ENCODE measurements at places on chromosomes 12 and 14.
A peak's percentile ranks its signal among the peaks of the same experiment; 100 is the strongest.

DNA sequence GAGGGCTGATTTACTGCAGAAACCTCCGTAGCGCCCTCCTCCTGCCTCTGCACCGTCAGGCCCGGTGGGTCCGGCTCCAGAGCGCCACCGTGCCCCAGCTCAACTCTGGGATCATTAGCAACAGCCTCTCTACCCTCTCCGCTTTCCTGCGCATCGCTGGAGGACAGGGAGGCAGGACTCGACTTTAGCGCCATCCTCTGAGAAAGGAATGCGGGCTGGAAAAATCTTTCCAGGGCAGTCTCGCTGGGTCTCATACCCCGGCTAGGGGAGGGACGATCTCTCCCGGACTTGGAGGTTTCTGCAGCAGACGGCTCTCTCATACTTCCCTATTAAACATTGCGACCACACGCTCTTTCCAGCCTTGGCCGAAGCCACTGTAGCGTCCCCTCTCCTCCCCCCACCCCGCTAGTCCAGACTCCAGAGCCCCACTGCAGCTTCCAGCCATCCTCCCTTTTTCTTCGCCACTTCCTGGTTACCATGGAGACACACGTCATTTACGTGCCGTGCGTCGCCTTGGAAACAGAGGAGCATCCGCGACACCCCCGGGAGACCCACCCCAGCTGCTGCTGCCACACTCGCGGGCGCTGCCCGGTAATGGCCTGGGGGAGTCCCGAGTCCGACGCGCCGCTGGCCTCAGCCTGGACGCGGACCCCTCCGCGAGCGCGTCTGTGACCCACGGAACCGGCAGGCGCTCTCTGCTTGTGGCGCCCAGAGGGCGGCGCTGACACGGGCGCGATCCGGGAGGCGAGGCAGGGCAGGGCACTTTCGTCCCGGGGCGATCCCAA is at the start of gene CCDC184:
TSS of gene CCDC184 (plus strand) at position 554 of the 785 bp plus-strand sequence. CDS start 479 bp downstream, outside the sequence.
- no peak for DNase-seq

- DNase-seq = no peak
Measured at GRCh38 chr12:42969355-42969754, 379.8 kb upstream of the PRICKLE1 start.

- DNase-seq = no peak
Measured at GRCh38 chr14:21913759-21914158, 240.1 kb upstream of the OR4E1 start.

DNA sequence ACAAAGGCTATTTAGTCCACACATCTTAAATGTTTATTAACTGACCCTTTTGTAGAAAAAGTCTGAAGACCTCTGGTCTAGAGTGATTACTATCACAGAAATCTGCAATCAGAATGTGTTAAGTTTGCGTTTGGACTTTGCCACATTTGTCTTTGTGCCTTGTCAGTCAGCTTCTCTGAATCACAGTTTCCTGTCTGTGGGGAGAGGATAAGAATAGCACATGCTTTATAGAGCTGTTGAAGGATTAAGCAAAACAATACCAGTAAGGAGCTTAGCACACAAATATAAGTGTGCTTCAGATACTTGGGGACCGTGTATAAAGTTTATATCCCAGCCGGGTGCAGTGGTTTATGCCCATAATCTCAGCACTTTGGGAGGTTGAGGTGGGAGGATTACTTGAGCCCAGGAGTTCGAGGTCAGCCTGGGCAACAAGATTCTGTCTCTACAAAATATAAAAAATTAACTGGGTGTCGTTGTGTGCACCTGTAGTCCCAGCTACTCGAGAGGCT is 63.0 kb upstream of the BTG1 start:
- no peak for DNase-seq

DNA sequence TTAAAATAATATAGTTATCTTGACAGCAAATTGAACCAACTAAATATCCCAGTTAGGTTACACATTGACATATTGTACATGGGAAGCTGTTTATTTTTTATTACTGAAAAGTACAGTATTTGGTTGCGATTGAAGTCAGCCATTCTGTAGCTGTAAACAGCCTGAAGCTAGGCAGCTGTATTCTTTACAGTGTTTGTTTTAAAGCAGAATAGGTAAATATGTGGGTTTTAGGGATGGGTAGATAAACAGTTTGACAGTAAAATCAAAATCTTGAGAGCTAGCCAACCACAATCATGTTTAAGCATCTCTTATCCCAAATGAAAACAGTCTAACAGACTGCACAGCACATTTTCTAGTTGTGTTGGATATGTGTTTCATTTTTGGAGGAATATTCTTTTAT is 45.7 kb downstream of the TTC6 start:
- DNase-seq = no peak

GRCh38 chr14:61326146-61326545 is 4.8 kb downstream of the PRKCH start:
- no peak for DNase-seq

DNA sequence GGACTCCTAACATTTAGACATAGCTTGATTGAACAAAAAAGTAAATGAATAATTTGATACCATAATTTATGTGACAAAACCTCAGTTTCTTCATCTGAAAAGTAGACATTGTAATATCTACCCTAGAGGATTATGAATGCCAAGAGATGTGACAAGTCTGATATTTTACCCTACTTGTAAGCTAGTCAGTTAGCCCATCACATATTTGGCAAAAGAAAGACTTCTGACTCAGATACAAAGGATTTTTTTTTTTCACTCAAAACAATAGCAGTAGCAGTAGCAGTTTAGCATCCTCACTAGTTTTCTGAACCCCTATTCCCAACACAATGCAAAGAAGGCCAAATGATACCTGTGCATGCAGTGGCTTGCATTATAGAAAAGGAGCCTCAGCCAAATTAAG is 377.3 kb upstream of the E2F7 start:
- DNase-seq = no peak

- no peak for DNase-seq
Measured at GRCh38 chr12:49903351-49903699, 375 bp downstream of the FAIM2 start.

GRCh38 chr12:67651132-67651695 is 2.7 kb downstream of the DYRK2 start:
- no peak for DNase-seq

DNA sequence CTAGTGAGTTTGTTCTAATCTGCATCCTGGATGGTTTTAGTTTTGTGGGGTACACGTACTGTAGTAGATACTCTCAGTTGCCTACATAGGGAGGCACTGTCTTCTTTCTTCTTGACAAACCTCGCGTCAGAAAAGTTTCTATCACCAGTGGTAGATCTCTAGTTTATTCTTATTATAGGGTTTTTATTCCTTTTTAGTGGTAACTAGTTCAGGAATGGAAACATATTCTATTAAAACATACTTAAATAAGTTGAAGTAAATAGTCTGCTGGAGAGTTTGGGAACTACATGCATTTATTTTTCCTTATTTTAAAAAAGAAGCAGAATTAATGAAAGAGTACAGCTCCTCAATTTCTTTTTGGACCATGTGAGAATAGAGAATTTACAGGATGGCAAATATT is 33.6 kb upstream of the OR9K2 start:
- no peak for DNase-seq

DNA sequence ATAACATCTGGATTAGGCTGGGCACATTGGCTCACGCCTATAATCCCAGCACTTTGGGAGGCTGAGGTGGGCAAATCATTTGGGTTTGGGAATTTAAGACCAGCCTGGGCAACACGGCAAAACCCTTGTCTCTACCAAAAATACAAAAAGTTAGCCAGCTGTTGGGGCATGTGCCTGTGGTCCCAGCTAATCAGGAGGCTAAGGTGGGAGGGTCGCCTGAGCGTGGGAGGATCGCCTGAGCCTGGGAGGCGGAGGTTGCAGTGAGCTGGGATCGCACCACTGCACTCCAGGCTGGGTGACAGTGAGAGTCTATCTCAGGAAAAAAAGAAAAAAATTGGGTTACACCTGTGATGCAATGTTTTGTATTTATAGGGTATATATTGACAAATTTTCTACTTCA is 5.3 kb downstream of the NEK9 start:
- no peak for DNase-seq

DNA sequence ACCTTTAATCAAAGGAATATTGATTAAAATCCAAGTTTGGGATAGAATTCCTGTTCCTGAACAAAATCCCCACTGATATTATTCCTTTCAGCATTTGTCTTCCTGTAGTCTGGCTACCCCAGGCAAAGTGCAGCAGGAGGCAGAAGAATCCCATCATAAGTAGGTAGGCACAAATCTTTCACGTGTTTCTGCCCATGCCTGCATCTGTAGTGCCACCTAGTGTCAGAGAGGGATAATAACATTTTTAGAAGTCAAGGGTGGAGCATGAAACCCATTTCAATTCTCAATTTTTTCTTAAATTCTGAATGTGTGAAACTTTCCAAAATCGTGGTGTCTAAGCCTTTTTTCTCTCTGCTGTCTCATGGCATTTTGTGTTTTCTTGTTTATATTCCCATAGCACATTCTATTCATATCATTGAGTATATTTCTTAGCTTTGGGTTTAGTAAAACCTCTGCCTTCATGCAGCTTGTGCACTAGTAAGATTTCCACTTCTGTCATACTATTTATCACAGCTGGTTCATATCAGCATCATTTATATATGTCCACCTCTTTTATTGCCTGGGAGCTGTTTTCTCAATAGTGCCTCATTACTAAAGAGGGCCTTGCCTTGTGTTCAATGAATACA is 47.8 kb upstream of the RERG start:
- DNase-seq = no peak

- DNase-seq = no peak
Measured at GRCh38 chr12:68538726-68539614, 71.7 kb upstream of the RAP1B start.

DNA sequence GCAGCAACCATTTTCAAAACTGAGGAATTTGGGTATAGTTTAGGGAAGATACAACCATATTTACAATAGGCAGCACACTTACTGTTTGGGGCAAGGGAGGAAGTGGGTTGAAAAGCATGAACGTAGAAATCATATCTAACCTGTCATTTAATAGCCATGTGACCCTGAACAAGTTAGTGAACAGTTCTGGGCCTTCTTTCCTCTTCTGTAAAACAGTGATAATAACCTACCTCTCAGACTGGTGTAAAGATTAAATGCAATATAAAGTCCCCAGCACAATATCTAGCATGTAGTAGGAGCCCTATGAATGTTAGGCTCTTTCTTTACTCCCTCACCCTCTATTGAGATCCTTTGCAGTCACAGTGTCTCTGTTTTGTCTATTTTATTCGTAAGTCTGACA is 33.5 kb downstream of the A2ML1 start:
- no peak for DNase-seq

- DNase-seq = peak; percentile 20
Measured at GRCh38 chr14:101761881-101762529, 496 bp downstream of the PPP2R5C start.

GRCh38 chr12:14240873-14241220 is 124.6 kb upstream of the ATF7IP start:
- DNase-seq = no peak

DNA sequence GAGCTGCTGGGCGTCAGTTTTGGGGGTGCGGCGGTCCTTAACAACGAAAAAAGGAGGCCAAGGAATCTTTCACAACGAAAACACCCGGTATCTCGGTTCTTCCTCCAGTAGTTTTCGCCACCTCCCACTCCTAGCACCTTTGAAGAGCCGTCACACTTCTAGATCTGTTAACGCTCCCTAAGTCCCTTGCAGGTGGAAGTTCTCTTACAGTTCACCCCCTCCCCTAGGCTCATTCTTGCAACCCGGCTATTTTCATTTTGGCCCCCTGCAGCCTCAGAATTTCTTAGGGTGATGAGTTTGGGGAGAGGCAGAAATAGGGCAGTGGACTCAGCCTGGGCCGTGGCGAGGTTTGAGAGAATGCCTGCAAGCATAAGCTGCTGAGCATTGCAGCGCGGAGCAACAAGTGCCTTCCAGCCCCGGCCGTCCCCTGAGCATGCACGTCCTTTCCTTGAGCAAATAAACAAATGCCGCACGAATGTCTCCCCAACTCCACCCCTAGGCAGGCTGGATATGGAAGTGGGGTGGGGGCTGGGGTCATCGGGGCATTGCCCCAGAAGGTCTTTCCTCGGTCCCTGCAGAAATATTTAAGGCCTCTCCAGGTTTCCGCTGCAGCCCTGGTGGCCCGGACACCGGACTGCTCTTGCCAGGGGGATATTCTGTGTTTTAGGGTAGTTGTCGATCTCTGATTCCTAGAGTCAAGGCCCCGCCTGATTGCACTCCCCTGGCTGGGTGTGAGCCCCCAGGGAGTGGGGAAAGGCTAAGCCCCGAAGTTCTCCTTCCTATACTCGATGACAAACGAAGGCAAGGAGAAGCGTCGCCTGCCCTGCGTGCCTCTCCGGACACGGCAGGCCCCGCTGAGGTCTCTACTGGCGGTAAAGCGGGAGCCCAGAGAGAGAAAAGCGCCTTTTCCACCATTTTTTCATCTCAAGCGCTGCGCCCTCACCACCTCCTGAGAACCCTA is 1.6 kb downstream of the RFX4 start:
- no peak for DNase-seq

Data from esophagus squamous epithelium (tissue), 5 donors.